ENCODE measurements at places on chromosomes 1 and 21.

DNA sequence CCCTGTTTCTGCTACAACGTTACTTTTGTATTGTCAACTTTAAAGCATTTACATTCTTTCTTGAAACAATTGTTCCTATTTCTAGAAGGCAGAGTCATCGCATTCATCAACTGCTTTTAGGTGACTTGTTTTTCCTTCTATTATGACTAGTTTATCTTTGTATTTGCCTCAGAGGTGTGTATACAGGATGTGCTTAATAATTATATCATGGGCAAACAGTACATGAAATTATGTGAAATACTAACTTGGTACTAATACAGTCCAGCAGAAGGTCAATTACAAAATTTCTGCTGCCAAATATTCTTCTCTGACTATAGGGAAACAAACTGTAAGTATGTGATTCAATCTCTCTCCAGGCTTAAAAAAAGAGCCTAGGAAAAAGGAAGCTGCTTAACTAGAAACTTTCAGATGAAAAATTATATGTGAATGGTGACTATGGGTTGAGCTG, 101.6 kb downstream of the C4BPA start:
- no peak for DNase-seq

DNA sequence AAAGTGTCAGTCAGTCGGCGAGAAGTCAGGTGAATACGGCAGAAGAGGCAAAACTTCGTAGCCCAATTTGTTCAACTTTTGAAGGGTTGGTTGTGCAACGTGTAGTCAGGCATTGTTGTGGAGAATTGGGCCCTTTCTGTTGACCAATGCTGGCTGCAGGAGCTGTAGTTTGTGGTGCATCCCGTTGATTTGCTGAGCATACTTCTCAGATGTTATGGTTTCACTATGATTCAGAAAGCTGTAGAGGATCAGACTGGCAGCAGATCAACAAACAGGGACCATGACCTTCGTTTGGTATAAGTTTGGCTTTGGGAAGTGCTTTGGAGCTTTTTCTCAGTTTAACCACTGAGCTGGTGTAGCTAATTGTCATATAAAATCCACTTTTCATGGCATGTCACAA, 190.2 kb upstream of the ADAMTS5 start:
- DNase-seq, result no peak

GRCh38 chr21:37058261-37058660, 14.6 kb downstream of the PIGP start:
- DNase-seq, result no peak

- no peak for DNase-seq
Measured at GRCh38 chr1:96416111-96416595, 305.4 kb upstream of the PTBP2 start.

DNA sequence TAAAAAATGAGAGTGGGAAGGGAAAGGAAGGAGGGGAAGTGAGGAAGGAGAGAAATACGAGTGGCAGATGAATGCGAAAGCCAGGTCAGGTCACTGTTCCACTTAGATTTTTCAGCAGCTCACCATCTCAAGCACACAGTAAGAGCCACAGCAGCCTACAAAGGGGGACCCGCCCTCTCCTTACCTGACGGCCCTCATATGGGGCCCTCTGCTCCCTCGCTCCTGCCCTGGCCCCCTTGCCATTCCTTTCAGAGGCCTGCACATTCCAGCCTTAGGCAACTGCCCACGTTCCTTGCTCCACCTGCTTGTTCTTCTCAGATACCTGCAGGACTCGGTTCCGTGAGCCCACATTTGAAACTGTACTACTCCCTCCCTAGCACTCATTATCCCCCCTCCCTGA, 22.0 kb downstream of the VPS26C start:
- DNase-seq, result no peak

GRCh38 chr1:65167586-65168242, 19.7 kb downstream of the AK4 start:
- no peak for DNase-seq

DNA sequence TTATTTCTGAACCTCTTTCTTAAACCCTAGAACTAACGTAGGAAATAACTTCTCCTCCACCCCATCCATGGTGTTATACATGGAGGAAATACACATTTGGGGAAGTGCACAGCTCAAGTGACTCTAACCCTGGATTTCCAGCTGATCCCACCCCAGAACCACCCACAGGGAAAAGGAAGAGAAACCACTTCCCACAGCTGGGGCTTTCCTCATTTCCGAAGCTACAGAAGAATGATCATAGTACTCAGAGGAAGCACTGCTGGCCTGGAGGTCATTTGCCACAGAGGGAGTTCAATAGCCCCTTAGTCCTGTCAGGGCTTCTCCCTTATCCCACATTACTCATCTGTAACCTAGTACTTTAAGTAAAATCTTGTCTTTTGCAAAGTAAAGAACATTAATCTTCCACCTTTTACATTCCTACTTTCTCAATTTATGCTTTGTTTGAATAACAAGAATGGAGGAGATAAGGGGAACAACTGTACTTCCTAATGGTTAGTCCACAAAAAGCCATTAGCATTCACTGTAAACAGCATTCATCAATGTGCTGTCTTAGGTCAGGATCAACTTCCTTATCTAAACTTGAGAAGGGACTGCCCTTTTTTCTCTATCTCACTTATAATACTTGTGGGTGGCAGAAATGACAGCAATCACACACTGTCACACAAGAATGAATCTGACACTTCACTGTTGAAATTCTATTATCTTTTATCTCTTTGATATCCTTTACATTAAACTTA, 63.0 kb upstream of the RGS1 start:
- no peak for DNase-seq

GRCh38 chr1:245855846-245856730, 651.0 kb downstream of the SMYD3 start:
- no peak for DNase-seq

- DNase-seq, result peak; percentile 62
Measured at GRCh38 chr1:235952950-235953615, 86.4 kb upstream of the LYST start.

- no peak for DNase-seq
Measured at GRCh38 chr1:24020025-24020424, 39.9 kb upstream of the SRSF10 start.

- DNase-seq, result no peak
Measured at GRCh38 chr1:222768592-222768991, 31.6 kb downstream of the FAM177B start.

- DNase-seq, result no peak
Measured at GRCh38 chr1:2404890-2405511, 7.4 kb downstream of the PEX10 start.

DNA sequence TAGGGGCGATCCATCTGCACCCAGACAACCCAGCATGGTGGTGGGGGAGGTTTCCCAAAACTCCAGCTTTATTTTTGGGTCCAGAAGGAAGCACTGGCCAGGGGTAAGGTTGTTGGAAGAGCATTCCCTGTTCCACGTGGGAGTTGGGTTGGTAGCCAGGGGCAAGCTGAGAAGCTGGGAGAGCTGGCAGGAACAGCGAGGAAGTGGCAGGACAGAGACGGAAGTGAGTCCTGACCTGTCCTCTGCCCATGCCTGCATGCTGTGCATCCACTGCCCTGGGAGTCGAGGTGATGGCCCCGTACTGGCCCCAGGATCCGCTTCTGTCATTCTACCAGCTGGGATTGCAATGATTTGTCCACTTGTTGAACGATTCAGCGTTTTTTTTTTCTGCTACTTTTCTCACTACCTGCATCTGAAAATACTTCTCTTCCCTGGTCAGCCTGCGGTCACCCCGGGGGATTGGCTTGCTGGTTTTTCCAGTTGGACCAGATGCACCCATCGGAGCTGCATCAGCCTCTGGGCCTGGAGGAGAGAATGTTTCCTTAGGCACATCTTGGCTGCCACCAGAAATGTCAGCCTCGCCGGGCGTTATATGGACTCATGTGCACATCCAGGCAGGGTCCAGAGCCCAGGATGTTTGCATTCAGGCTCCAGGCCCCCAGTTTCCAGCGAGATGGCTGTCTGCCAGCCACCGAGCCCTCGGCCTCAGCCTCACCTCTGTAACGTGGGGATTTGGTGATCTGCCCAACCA, 28.3 kb upstream of the TMPRSS2 start:
- no peak for DNase-seq

- DNase-seq, result no peak
Measured at GRCh38 chr1:220056374-220056773, 10.1 kb upstream of the EPRS1 start.

- DNase-seq, result no peak
Measured at GRCh38 chr1:192448026-192448578, 127.5 kb upstream of the RGS1 start.

DNA sequence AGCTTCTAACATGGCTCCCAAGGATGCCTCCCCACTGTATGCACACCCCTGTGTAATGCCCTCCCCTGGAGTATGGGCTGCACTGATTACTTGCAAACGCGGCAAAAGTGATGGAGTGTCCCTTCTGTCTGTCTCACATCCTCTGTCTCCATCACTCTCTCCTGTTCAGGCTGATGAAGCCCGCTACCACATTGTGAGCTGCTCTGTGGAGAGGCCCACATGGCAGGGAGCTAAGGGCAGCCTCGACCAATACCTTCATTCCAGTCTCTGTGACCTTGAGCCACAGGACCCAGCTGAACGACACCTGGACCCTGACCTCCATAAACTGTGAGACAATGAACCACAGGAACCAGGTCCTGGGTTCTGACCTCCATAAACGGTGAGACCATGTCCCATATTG, 154.1 kb upstream of the ETV3 start:
- DNase-seq, result no peak

GRCh38 chr1:178871551-178872320, 859 bp upstream of the ANGPTL1 start:
- no peak for DNase-seq

DNA sequence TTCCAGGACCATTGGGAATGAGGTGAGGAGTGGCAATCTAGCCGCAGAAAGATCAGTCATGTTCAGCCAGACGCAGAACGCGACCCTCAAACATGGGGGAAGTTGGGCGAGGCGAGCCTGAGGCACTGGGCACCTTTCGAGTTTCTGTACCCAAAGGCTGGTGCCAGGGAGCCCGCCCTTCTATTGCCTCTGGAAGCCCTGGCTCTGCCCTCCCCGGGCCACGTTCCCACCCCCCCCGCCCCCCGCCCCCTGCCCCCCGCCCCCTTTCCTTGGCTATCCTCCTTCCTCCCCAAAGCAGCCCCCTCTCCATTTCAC, 2.2 kb upstream of the ZBTB7B start:
- DNase-seq, result no peak

DNA sequence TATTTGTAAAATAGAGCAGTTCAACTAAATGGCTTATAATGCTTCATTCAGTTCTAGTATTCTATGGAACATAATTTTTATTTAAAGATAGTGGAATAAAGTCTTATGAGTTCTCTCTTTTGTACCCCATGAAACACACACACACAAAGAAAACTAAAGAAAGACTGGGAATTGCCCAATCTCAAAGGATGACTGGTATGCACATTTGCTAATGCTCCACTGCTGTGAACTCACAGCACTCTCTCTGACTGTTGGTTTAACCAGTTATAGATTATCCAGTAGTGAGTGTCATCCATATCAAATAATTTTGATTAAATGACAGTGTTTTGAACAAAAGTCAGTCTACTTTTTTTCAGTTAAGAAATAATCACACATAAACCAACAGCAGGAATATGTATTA, 1082.4 kb upstream of the B3GALT2 start:
- DNase-seq, result no peak

- no peak for DNase-seq
Measured at GRCh38 chr1:220810963-220811362, 24.2 kb downstream of the MTARC1 start.
